ENCODE measurements at places on chromosomes 7 and 10.

DNA sequence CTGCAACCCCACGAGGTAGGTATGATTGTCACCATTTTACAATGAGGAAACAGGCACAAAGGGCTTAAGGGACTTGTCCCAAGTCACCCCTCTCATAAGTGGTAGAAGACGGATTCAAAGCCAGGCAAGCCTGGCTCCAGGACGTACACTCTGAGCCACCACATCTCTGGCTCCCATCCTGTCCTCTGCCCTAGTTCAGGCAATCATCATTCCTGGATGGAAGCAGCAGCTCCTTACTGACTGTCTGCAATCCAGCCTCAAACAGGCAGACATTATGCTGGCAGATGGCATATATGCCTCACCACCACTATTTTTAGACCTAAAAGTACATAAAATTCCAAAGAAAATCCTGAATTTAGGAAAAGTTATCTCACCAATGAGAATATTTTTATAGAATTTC, 100.7 kb downstream of the USP6NL start:
- no peak for DNase-seq

- no peak for DNase-seq
Measured at GRCh38 chr10:70497120-70497545, 18.6 kb downstream of the PALD1 start.

DNA sequence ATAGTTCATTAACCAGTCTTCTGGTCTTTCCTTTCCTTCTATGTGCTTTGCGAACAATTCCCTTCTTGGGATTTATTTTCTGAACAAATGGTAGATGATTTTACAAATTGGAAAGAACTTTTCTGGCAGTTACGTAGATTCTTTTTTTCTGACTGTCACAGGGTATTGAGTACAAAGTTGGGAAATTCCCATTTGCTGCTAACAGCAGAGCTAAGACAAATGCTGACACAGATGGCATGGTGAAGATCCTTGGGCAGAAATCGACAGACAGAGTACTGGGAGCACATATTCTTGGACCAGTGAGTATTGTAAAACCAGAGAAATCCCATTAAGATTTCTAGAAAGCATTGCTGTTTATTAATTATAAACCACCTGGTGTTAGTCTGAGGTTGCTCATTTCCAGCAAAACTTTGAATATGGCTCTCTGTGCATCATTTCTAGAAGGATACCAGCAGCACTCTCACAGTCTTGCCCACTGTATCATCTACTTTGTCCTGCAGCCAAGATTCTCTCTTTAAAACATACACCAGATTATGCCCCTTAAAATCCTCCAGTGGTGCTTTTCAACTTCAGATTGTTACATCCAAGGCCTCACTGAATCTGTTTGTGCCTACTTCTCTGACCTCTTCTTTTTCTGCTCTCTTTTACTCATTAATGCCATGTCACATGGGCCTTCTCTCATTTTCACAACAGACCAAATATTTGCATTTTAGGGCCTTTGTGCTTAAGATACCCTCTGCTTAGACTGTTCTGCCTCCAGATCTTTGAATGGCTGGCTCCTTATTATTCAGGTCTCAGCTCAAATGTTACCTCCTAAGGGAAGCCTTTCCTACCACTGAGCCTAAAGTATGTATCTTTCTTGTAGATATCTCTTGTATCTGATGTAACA, 27.0 kb downstream of the DLD start:
- no peak for DNase-seq

DNA sequence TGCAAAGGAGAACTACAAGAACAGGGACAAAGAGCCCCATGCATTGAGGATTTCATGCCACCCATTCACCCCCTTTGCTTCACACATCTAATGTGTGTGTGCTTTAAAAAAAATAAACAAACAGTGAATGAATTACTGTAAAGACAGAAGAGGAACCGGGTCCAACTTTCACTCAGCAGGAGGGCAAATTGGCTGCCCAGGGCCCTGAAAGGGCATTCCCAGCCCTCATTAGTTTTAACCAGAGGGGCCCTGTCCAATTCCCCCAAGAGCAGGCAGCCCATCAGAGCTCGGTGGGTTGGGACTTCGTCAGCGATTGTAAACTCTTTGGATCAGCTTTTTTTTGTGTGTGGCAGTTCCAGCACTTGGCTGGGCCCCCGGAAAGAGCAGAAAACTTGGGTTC, 73.6 kb upstream of the PDZD8 start:
- DNase-seq, result no peak

- peak; percentile 37 for DNase-seq
Measured at GRCh38 chr7:86926732-86927131, 132.7 kb downstream of the ELAPOR2 start.

DNA sequence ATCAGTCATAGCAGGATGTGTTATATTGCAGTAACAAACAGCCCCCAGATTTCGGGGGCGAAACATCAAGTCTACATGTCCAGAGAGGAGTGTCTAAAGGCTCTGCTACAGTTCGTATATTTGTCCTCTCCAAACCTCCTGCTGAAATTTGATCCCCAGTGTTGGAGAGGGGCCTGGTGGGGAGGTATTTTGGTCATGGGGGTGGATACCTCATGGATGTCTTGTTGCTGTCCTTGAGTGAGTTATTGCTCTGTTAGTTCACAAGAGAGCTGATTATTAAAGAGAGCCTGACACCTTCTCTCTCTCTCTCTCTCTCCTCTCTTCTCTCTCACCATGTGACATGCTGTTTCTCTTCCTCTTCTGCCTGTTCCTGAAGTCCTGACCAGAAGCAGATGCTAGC, 343.7 kb downstream of the TCERG1L start:
- DNase-seq, result no peak

- DNase-seq, result no peak
Measured at GRCh38 chr10:44177610-44178009, 207.3 kb downstream of the CXCL12 start.

DNA sequence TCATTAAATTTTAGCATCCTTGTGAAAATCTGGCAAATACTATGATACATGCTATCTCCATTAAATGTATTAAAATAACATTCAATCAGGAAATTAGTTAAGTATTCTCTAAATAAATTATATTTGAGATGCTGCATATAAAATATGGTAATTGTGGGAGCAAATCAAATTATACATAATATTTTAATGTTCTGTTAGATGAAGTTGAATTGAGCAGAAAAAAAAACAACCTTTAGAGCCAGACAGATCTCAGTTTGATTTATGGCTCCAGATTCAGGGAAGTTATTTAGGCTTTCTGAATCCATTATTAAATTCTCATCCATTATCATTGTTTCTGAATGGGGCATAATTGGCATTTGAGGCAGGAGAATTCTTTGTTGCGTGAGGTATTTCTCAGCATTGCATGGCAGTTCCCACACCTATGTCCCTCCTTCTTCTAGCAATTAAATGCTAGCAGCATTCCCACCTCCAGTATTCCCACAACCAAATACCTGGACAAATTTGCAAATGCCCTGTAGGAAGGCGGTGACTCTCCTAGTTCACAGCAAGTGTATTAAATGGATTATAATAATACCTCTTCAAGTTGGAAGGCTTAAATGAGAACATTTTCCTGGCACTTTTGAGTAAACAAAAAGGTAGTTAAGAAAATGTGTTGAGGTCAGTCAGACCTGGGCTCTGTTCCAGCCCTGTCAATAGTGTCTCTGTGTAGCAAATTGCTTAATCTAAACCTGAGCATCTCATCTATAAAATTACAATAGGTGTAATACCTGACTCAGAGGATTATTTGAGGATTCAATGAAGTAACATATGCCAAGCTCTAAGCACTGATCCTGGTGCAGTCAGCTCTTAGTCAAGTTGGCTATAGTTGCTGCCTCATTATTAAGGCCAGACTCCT, 108.9 kb downstream of the RNLS start:
- no peak for DNase-seq

- DNase-seq, result peak; percentile 43
Measured at GRCh38 chr7:139457153-139457946, 26.1 kb downstream of the KLRG2 start.

- DNase-seq, result no peak
Measured at GRCh38 chr10:73379064-73379748, 20.5 kb upstream of the CFAP70 start.

- DNase-seq, result no peak
Measured at GRCh38 chr7:132941428-132941827, 140.5 kb downstream of the CHCHD3 start.

DNA sequence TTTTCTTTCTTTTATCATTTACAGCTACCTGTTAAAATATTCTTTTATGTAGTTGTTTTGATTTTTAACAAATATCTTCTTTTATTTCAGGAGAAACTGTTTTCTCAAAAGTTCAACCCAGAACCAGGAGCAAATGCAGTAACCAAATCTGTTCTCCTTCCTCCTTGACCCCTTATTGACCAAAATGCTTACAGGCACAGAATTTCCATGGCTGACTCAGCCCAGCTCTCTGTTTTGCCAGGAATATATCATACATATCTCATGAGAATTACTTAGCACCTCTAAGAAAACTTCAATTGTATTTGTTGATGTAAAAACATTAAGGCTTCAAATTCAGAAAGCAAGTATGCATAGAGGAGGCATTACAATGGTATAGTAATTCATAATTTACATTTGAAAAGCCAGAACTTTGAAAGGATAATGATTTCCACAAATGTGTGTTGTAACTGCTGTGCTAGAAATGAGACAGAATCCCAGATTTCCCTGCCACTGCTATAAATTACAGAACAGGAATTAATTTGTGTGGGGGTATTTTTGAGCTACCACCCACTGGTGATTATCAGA, 2.2 kb downstream of the GSAP start:
- DNase-seq, result peak; percentile 24

- DNase-seq, result peak; percentile 52
Measured at GRCh38 chr10:86821388-86821999, 65.1 kb downstream of the BMPR1A start.

GRCh38 chr7:74355091-74355490, 65.9 kb downstream of the CLIP2 start:
- DNase-seq, result peak; percentile 79

- DNase-seq, result peak; percentile 31
Measured at GRCh38 chr7:140506788-140507464, 27.6 kb upstream of the MKRN1 start.

DNA sequence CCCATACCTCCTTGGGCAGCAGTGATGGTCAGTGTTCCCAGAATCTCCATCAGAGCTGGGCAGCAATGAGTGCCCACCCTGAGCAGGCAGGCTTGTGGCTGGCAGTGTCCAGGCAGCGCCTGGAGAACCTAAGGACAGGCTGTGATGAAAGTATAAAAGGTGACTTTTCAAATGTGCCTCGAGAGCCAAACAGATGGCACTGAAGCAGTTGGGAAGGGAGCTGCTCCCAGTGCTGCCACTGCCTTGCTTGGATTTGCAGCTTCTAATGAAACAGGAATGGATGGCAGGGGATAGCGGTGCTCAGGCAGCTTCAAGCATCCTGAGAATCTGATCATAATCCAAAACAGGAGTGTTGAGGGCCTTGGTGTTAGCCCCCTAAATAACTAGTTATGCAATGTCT, 179.8 kb upstream of the AOAH start:
- DNase-seq, result no peak

DNA sequence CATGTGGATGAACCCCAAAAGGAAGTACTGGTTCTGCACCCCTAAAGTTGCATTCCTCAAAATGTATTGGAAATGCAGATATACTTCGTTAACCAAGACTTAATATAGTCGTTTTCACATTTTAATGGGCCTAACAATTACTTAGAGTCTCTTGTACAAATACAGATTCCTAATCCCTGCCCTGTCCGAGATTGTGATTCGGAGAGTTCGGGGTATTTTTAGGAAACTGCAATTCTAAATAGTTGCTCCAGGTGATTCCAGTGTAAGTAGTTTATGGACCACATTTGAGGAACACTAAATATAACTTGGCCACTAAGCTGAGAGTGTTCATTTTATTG, 830 bp downstream of the TRUB1 start:
- no peak for DNase-seq

DNA sequence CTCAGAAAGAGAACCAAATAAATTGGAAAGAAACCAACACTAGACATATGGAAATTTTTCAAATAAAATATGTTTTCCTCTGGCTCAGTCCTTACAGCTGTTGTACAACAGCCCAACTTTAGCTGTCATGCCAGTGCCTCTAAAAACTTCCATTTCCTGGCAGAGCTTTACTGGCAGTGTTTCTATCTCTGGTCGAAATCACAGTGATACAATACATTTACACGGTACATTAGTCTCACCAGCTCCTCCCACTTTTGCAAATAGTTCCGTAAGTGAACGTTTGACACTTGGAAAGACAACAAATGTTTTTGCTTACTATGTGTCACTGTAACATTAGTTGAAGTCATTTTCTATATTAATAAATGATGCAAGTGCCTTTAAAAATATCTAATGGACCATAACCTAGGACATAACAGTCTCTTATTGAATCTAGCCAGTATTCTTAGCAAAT, 29.8 kb downstream of the BCAP29 start:
- no peak for DNase-seq

DNA sequence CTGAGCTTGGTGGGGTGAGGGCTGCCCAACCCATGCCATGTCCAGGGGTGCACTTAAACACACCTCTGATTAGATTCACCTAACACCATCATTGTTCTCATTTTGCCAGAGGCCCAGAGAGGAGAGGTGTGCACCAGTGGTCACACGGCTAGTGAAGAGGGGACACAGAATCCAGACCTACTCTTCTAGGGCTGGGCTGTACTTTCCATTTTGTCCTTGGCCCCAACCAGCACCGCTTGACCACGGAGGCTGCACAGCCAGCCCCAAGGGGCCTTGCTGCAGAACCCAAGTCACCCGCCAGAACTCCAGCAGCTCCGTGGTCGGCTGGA, 246 bp upstream of the WDFY4 start:
- DNase-seq, result no peak

GRCh38 chr7:140074780-140075179, 12.0 kb upstream of the PARP12 start:
- peak; percentile 50 for DNase-seq

DNA sequence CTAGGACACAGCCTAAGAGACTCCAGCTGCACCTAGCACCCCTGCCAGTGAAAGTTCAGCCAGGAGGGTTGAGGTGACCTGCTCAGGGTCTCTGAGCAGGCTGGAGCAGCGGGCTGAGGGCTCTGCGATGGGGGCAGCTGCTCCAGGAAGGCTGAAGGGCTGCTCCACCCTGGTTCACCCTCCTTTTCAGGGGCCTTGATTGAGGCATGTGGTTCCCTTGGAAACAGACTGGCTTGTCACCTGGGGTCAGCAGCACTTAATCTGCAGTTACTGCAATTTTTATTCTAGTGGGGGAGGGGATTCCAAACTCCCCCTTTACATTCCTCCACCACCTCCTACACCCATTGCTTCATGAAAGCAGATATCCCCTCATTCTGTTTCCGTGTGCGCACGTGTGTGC, 85.3 kb upstream of the UNC5B start:
- DNase-seq, result no peak

- DNase-seq, result no peak
Measured at GRCh38 chr10:68462536-68462935, 9.2 kb downstream of the DNA2 start.

- no peak for DNase-seq
Measured at GRCh38 chr7:99465421-99465768, 572 bp downstream of the ATP5MF start.

- peak; percentile 37 for DNase-seq
Measured at GRCh38 chr7:1942243-1942940, 272.3 kb downstream of the ELFN1 start.

DNA sequence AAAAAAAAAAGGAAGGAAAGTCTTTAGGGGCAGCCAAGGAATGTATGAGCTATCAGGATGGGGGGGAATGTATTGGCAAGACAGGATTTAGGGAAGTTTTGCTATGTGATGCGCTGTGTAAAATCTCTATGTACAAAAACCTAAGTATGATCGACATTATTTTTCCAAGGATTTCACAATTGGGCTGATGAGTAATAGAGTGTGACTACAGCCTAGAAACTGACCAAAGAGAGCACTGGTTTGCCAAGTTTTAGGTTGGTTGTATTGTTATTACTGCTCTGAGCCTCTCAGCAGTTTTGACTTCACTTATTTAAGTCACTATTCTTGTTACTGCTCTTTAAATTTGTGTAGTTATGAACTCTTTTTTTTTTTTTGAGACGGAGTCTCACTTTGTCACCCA, 107.3 kb downstream of the NRCAM start:
- peak; percentile 55 for DNase-seq
